ENCODE measurements at places on chromosomes 7 and 10.
A peak's percentile ranks its signal among the peaks of the same experiment; 100 is the strongest.

DNA sequence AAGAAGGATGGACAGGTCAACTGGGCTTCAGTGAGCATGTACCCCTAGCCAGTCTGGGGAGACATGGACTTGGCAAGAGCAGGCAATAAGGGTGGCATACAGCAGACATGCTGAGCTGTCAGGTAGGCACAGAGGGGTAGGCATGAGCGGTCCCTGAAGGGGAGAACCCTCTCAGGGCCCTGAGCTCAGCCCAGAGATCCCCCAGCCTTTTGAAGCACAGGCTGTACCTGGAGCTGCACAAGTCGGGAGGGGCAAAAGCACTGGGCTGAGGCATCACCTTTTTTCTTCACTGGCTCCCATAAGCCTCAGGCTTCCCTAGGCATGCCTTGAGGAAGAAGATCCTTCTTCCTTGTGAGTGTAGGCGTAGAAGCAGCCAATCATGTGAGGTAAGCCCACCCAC is 42.3 kb downstream of the ZNF727 start:
- DNase-seq: no peak

- DNase-seq: no peak
These were observed 53.6 kb upstream of the ZPBP start for GRCh38 chr7:50146692-50147091.

- no peak for DNase-seq
These were observed 22.8 kb downstream of the CYP17A1 start for GRCh38 chr10:102814453-102814871.

- DNase-seq: no peak
These were observed 46.1 kb upstream of the CACUL1 start for GRCh38 chr10:118800920-118801319.

DNA sequence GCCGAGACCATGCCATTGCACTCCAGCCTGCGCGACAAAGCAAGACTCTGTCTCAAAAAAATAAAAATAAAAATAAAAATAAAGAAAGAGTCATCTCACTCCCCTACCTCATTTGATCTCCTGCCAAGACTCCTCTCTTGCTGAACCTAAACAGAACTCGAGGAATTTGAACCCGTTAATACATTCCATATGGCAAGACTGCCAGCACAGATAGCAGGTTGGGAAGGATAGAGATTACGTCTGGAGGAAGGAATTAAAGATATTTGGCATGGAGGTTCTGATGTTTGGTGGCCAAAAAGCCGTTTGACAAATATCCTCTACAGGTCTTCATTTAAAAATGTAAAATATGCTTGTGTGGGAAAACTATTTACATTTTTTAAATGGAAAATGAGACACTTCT is 549.6 kb downstream of the HTR7 start:
- peak; percentile 82 for DNase-seq

DNA sequence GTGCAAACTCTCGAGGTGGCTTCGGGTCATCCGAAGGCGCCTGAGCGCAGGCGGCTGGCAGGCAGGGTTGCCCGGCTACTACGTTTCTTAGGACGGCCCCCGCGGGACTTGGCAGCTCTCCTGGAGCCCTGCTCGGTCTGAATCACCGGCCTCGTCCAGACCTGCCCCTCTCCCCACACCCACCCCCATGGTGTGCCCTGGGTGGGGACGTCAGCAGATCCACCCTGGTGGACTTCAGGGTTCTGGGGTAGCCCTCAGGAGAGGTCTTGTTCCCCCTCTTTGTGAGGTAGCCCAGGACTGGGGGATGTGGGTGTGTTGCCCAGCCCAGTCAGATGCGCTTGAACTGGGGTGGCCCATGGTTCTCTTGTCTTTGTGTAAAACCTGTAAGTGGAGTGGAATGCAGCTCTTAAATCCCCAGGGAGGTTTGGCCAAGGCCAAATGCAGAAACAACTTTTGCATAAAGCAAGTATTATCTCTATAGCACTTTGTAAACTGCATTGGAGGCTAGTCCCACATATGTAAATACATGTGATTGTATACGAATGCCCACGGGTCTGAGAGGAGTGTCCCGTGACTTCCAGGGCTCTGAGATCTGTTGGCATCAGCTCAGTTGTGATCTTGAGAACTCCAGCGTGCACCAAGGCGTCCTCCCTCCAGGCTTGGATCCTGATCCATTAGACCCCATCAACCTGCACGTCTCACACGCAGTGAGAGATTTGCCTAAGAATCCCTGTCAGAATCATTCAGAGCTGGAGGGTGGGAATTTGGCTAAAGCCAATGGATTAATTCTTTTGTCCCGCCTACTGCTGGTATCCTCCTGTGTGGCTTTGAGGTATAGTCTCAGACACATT is 1.8 kb downstream of the PFKFB3 start:
- no peak for DNase-seq

DNA sequence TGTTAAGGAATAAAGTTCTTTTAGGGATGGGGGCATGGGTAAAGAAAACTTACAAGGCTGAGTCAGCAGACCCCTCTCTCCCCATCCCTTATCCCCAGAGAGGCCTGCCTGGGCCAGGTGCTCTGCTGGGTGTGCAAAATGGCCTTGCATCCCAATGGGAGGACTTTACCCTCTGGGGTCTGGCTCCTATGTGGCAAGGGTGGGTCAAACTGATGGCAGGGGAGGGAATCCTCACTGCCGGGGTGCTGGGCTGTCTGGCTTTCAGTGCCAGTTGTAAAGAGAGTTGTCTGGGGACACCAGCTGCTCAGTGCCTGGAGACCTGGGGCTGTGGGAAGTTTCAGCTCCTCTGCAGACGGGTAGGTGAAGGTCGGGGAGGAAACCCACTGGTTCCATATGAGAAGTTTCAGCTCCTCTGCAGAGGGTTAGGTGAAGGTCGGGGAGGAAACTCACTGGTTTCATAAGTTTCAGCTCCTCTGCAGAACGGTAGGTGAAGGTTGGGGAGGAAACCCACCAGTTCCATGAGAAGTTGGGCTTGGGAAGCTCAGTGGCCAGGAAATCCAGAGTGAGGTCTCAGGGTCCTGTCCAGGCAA is 127.2 kb upstream of the PODXL start:
- DNase-seq: no peak

DNA sequence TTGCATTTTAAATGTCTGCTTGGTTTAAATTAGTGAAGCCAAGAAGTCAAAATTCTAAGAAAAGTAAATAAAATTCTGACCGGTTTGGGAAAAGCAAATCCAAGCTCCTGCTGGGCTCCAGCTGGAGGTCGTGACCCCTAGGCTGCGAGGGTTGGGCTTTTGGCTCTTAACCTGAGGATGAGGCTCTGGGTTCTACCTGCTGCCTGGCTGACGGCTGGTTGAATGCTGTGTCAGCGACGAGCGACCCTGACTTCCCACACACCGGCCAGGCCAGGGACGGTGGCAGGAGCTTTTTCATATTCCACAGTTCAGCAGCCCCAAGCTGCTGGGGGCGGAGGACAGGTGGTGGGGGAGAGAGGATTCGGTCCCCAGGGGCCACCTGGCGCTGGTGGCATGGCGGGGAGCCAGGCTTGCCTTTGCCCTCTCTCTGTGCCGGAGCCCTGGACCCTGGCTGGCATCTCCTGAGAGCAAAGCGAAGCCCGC is 843 bp upstream of the PLPP4 start:
- DNase-seq: no peak

DNA sequence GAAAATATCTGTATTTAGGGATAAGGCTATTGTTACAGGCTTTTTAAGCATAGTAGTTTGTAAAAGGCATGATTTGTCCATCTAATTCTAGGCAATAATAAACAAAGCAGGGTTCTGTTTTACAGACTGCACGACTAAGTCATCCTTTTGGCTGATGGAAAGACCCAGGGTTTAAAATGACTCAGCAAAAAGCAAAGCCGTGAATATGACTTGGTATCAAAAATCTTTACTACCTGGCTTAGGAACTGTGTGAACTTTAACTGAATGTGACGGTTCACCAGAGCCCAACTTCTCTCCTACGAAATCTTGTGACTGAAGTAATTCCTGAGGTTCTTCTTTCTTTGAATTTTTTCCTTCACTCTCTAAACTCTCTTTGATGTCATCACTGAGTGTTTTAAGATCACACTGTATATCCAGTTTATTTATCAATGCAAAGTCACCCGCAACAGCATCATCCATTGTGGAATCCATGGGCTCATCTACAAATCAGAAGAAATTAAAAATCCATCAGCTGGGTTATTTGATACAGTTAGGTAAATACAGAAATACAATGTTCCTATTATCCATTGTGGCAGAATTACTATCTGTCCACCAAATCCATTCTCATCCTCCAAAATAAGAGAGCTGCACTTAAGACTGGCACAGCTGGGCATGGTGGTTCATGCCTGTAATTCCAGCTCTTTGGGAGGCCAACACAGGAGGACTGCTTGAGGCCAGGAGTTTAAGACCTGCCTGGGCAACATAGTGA is 17.0 kb downstream of the ATE1 start:
- DNase-seq: no peak

DNA sequence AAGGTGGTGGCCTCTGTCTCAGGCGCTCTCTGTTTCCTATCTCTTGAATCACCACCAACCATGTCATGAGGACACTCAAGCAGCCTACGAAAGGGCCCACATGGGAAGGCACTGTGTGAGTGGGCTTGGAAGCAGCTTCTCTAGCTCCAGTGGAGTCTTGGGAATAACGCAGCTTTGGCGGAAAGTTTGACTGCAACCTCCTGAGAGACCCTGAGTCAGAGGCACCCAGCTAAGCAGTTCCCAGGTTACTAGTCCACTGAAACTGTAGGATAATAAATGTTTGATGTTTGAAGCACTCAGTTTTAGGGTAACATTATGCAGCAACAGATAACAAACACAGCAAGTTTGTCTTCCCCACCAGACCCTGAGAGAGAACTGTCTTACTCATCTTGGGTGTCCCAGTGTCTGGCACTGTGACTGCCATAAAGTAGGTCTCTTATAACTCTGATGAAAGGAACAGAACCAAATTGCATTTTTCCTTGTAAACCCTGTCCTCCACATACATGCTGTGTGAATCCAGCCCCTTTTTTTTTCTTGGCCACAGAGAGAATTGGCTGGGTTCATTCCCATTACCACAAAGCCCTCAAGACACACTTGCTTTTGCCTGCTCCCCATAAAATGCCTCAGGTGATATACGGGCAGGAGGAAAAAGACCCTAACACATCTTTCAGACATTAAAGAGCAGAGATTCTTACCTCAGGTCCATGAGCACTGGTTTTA is 185.5 kb downstream of the ZNF365 start:
- peak; percentile 26 for DNase-seq

DNA sequence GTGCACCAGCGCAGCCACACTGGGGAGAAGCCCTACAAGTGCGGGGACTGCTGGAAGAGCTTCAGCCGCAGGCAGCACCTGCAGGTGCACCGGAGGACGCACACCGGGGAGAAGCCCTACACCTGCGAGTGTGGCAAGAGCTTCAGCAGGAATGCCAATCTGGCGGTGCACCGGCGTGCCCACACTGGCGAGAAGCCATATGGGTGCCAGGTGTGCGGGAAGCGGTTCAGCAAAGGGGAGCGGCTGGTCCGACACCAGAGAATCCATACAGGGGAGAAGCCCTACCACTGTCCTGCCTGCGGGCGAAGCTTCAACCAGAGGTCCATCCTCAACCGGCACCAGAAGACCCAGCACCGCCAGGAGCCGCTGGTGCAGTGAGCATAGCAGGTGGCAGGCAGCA is 12.9 kb downstream of the ZSCAN25 start:
- no peak for DNase-seq

DNA sequence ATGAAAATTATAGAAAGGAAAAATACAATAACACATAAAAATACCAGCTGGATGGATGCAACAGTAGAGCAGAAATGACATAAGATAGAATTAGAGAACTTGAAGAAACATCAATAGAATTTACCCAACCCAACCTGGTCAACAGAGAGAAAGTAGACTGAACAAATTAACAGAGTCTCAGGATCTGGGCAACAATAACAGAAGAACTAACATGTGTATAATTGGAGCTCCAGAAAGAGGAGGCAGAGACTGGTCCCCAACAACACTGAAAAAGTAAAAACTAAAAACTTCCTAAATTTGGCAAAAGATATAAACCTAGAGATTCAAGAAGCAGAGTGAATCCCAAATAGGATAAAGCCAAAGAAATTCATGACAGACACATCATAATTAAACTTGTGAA is 458.8 kb downstream of the RPS24 start:
- no peak for DNase-seq

- DNase-seq: no peak
These were observed 54.2 kb downstream of the MET start for GRCh38 chr7:116726149-116726548.

DNA sequence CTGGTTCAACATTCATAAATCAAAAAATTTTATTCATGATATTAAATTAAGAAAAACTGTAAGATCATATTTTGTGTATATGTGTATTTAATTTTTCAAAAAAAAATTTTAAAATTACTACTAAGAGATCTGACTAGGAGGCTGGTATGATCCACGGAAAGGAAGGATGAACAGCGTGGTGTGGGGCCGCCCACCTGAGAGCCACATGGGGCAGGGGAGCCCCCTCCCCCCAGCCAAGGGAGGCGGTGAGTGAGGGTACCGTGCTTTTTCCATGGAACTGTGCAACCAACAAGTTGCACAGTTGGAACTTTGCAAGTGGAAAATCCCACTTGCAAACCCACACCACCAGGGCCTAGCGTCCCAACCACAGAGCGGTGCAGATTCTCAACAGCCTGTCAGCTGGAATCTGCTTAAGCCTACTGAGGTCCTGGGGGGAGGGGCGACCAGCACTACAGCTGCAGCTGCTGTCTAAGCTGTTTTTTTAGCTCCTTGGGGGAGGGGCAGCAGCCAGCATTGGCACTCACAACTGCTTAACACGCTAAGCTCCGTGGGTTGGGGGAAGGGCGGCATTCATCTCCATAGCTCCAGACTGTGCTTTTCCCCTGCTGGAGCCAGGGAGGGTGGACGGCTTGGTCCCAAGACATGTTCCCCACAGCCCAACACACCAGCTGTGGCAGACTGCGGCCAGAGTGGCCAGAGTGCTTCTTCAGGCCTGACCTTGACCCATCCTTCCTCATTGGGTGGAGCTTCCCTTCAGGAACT is 94.2 kb upstream of the IGFBP3 start:
- DNase-seq: peak; percentile 25

DNA sequence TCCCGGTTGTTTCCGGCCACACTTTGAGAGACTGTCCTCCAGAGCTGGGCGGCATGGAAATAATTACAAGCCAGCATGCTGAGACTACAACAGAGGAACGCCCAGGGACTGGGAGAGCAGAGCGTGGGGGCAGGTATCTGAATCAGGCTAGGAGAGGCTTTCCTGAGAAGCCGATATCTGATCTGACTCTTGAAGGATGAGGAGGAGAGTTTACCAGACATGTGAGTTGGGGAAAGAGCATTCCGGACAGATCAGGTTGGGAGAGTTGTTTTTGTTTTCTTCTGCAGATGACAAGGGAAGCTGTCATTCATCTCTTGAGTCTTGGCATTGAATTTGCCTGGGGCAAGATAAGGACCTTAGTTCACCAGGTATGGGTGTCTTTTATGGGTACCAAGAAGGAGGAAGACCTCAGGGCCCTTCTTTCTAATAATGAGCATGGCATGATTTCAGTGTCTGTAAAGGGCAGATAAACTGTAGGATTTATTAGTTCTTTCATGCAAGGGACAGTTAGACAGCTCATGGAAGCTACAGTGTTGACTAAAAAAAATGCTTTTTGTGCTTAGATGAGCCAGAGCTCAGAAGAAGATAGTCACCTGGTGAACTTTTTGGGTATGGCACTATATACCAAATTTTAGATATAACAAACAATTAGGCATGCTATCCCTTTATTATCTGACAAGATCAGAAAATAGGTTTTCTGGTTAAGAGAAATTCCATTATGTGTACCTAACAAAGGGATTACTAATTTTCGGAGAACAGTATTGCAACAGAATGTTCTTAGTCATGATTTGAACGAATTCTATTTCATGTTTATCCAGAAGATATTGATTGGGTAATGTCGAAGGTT is 36.2 kb downstream of the WBP1L start:
- no peak for DNase-seq

GRCh38 chr7:8151161-8151725 is 110.7 kb downstream of the ICA1 start:
- no peak for DNase-seq

All from fibroblast of skin of left quadriceps (primary cell).